ENCODE measurements at places on chromosomes 2 and 18.

- DNase-seq = no peak
Observed at GRCh38 chr2:136059036-136059472, 58.9 kb downstream of the CXCR4 start.

- DNase-seq = no peak
Observed at GRCh38 chr2:174699993-174700766, 64.1 kb downstream of the CHRNA1 start.

GRCh38 chr18:55925772-55926171, 337.8 kb upstream of the TCF4 start:
- no peak for DNase-seq

GRCh38 chr2:234841321-234842015, 110.3 kb upstream of the SH3BP4 start:
- no peak for DNase-seq

GRCh38 chr18:44423814-44424644, 256.7 kb upstream of the SETBP1 start:
- no peak for DNase-seq

GRCh38 chr2:215530191-215530968, 94.5 kb upstream of the FN1 start:
- DNase-seq = no peak

- DNase-seq = no peak
Observed at GRCh38 chr2:105237045-105237765, 4.3 kb upstream of the GPR45 start.

GRCh38 chr18:52312346-52312745, 27.7 kb upstream of the DCC start:
- no peak for DNase-seq

DNA sequence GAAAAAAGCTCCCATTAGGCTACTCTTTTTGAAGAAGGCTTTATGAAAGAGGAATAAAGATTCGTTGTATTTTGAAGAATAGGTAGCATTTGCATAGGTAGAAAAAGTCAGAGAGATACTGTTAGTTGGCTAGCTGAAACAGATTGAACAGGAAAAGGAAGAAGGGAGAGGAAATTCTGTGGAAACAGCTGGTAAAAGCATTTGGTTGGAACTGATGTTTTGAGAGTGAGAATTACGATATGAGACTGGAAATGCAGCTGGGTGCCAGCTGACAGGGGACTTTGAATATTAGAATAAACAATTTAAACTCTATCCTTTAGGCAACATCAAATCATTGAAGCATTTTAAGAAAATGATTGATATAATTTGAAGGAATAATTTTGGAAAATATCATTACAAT, 96.7 kb upstream of the CNTNAP5 start:
- no peak for DNase-seq

DNA sequence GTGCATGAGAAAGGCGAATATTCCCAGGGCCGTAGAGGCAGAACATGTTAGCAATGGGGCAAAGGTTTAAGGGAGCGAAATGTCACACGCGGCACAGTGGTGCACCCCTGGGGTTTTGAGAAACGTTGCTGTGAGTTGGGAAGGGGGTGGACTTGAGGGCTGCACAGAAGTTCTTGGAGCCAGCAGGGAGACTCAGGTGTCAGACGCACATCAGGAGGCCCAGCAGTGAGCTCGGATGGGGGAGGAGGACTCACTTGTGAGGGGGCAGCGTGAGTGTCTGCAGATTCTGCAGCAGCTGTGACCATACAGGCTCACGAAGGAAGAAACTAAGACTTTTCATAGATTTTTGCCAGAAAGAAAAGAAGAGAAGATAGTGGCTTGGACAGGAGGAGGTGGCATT, 218.2 kb downstream of the SNTG2 start:
- no peak for DNase-seq

GRCh38 chr2:73105511-73105971, 7.2 kb downstream of the RAB11FIP5 start:
- DNase-seq = no peak

DNA sequence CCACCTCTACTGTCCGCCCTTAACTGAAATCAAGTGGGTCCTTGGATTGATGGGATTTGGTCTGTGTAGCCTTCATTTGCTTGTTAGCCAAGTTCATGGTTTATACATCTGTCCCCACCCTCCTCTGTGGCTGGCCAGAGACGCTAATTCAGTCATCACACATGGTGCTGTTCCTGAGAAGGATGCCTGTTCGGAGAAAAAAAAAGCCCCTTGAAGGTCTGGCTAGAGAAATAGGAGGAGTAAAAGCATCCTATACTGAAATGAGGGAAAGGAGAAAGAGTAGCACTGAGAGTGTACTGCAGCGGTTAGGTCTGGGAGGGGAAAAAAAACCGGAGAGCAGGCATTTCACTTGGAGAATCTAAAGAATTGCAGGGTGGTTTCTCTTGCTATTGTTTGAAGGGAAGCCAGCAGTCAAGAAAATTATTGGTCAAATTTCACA, 180.6 kb upstream of the EPAS1 start:
- no peak for DNase-seq

DNA sequence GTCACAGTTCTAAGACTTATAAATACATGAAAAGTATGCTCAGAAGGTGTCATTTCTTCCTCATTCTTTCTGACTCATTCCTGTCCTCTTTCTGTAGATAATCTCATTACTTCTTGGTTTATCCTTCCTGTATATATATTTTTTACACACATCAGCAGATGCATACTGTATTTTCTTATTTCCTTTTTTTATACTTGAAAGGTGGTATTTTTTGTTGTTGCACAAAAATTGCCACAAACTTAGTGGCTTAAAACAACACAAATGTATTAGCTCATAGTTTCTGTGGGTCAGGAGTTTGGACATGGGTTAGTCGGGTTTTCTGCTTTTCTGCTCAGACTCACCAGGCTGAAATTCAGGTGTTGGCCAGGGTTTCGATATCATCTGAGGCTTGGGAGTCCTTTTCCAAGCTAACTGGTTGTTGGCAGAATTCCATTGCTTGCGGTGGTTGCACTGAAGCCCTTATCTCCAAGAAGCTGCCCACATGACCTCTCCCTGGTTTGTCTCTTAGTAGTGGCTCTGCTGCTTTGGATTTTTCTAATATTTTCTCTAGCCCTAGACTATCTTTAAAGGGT, 162.6 kb downstream of the FMNL2 start:
- DNase-seq = no peak

DNA sequence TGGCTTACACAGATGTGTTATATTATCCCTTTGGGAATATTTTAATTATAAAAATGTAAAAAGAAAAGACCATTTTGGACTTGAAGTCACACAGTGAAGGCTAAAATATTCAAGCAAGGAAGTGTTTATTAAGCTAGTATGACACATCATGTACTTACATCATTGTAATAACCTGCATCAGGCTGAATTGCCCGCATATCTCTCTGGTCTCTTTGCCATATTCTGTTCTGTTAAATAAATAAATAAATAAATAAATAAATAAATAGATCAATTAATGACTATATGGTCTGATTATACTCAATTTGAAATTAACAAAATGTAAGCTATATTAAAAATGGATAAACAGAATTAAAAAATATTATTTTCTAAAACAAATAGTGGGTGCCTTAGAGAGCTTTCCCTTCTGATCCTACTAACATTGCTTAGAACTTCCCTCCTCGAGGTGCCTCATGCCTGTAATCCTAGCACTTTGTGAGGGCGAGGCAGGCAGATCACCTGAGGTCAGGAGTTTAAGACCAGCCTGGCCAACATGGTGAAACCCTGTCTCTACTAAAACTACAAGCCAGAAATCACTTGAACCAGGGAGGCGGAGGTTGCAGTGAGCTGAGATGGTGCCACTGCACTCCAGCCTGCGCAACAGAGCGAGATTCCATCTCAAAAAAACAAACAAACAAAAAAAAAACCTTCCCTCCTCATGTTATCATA, 42.0 kb downstream of the WDR33 start:
- DNase-seq = no peak

DNA sequence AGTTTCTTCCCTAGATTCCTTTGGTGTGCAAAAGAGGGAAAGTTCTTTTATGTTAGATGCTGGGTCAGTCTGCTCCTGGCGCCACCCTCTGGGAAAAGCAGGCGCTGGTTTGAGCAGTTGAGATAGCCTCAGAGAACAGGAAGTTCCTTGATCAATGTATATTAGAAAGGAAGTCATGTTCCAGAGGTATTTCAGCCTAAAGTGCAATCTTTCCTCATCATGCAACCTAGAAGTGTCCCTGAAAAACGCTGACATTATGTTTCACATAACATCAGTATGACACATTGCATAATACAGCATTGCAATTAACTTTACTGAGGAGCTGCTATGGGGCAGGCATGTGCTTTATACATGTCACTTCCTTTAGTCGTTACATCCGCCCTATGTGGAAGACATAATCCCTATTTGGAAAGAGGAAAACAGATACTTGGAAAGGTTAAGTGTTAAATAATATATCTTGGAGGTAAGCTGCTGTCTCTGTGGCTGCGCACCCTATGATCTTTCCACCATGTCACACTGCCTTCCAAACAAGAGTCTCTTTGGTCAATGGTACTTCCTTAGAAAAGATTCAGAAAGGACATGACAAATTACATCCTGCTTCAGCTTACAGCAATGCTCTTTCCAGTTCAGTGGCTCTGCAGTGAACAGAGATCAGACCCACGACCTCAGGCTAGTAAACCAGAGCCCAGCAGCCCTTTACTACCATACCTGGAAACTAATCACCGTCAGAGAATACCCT, 369.7 kb downstream of the RAD51AP2 start:
- no peak for DNase-seq

All from 8988T (cell line).